Pulmonary artery endothelial cell (primary cell): ENCODE measurements at places on chromosomes 3 and 15. TPM values are rescaled to one million over a fixed set of nuclear protein-coding genes. Genes with fewer than 3 reads are reported as not detected.

DNA sequence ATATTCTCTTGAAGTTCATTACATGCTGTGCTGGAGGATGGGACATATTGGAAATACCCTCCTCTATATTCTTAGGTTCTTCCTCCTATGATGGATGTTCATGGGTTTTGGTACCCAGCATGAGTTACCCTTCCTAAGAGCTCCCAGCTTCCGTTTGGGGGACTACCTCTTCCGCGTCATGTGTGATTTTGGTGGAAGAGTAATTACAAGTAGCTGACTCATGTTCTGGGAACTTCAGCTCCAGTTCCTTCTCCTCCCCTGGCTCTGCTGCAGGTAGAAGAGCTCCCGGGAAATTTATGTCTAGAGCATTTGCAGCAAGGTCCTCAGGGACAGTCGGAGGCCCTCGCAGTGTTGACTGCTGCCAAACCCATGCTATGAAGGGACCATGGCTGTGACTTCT, 208.8 kb upstream of the IL12A start:
- no peak for DNase-seq

GRCh38 chr3:157294491-157294890, 134.5 kb upstream of the CCNL1 start:
- DNase-seq, result no peak

- DNase-seq, result no peak
Observed at GRCh38 chr3:55984626-55985025, 483.6 kb downstream of the ERC2 start.

- DNase-seq, result no peak
Observed at GRCh38 chr3:123498761-123499160, 49.9 kb upstream of the ADCY5 start.

- DNase-seq, result no peak
Observed at GRCh38 chr3:177123822-177124221, 73.5 kb downstream of the TBL1XR1 start.

GRCh38 chr15:98773616-98774015, 125.3 kb downstream of the IGF1R start:
- no peak for DNase-seq

GRCh38 chr3:99620976-99621375, 17.4 kb upstream of the COL8A1 start:
- no peak for DNase-seq

DNA sequence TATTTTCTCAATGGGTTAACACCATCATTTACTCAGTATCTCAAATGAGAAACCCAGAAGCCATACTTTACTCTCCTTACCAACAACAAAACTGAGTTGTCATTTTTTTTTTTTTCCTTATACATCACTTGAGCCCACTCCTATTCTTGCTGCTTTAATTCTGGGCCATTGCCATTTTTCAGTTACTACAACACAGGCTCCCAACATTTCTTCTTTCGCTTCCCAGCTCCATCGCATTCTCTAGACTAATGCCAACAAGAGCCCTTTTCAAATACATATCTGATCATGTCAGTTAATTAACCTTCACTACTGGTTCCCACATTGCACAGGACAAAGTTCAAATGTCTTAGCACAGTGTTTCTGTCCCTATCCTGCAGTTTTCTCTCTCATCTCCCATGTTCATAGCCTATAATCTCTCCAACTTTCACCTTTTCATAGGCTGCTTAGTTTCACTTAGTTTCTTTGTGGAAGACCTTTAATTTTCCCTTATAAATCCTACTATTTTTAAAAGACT, 22.5 kb upstream of the ANXA2 start:
- no peak for DNase-seq

- no peak for DNase-seq
Observed at GRCh38 chr3:134368751-134369105, 5.5 kb downstream of the AMOTL2 start.

GRCh38 chr15:52078876-52079700, 33.5 kb downstream of the BCL2L10 start:
- no peak for DNase-seq

- no peak for DNase-seq
Observed at GRCh38 chr3:19420159-19420558, 271.8 kb downstream of the KCNH8 start.

DNA sequence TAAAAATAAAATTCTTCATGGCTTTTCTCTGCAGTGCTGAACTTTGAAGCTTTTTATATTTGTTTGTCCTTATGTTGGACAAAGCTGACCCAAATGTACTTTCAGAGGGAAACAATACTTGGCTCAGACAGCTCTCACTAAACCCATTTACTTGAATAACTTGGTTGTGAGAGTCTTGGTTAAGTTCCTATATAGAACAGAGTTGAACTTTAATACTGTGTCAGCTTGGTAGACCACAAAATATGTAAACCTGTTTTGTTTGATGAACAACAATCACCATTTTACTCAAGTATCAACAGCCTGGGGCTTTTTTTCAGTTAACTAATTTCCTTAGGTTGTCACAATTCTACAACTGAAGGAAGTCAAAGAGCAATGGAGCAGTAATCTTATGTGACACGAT, 211.9 kb downstream of the CADM2 start:
- DNase-seq, result no peak

GRCh38 chr3:127990051-127990450, 62.2 kb upstream of the SEC61A1 start:
- no peak for DNase-seq

Gene SETD5
- total RNA-seq, result 40.2 and 47.0 TPM in 2 replicates

Gene TIGIT
- not detected in 2 replicates for total RNA-seq

Gene FAM131A
- total RNA-seq, result 40.4 and 44.6 TPM in 2 replicates
